Endothelial cell of umbilical vein (primary cell): ENCODE measurements at places on chromosomes 7 and 10. TPM values are rescaled to one million over a fixed set of nuclear protein-coding genes. Genes with fewer than 3 reads are reported as not detected.

The SORBS1 gene
- 3.2 and 7.9 TPM in 2 replicates for total RNA-seq

The CHAT gene
- not detected in 2 replicates for total RNA-seq

The OTUD1 gene
- total RNA-seq = 4.8 and 6.0 TPM in 2 replicates

The CUBN gene
- total RNA-seq = 2.7 and 3.0 TPM in 2 replicates

The OPN1SW gene
- not detected in 2 replicates for total RNA-seq

The CYP3A4 gene
- total RNA-seq = not detected in 2 replicates

The CYP26C1 gene
- total RNA-seq = 2.0 and 3.0 TPM in 2 replicates
